NCI-H146 (cell line): ENCODE measurements at places on chromosomes 2 and 18.

DNA sequence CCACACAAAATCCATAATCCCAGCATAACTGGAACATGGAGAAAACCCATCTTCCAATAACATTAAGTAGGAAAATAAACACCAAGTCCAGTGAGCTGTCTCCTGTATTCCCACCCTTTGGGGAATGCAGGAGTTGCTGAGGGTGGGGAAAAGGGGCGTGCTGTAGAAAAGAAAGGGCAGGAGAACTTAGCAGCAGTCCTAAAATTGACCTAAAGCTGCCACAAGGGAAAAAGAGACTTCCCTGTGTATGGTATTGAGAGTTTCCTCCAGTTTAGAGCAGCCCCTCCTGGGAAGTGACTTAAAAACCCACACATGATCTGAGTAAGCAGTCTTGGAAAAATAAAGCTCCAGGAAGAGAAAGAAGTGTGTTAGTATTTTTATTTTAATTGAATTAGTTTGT lies 428.8 kb downstream of the THSD7B start:
- DNase-seq = no peak

- no peak for DNase-seq
Observed at GRCh38 chr2:177896587-177896986, 176.0 kb downstream of the PDE11A start.

- no peak for DNase-seq
Observed at GRCh38 chr2:113274432-113274831, 4.3 kb downstream of the PAX8 start.

DNA sequence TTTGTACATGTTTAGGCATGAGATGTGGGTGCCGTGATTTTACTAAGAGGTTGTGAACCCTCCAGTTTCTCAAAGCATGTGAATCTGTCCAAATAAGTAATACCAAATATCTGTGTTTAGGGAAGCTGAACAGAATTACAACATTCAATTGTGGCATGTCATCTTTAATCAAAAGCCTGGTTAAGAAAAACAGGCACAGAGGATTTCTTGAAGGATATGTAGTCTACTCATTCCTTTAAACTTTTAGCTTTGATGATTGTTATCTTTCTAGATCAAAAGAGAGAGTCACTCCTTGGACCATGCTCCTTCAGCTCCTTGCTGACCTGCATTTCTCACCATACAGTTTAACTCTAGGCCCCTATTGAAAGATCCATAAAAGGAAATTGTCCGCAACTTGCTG lies 296.8 kb downstream of the STK39 start:
- no peak for DNase-seq
